ENCODE measurements at places on chromosomes 11 and 22.

DNA sequence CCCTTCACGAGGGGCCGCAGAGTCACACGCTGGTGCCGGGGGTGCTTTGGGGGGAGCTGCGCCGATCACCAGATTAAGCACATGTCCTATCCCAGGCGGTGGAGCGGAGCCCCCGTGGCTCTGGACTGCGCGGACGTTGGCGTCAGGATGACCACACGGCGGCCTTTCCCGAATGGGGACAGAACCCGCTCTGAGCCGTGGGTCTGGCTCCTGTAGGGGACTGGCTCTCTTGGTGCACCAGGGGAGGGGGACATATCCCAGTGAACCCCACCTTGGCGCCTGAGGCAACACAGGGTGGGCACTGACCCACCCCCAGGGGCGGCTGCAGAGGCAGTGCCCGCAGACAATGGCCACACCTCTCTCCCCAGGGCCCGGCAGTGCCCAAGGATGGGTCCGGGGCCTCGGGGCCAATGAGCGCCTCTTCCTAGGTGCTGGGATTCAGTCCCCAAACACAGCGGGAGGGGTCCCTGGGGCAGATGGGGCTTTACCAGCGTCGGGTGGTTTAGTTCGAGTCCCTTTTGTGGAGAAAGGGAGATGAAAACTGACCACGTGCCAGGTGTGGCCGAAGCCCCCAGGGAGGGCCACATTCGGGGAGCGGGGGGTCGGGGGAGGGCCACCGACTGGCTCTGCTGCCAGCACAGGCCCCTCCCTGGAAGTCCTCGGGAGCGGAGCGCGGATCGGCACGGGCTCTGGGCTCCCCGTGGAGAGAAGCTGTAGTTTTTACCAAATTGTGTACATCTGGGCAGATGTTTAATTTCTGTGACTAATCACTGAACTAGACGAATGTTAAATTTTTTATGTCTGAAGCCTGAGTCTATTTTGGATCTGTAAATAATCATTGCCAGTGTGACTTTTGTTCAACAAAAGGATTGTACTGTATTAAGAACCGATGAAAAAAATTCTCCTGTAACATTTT lies 58.9 kb downstream of the GRAMD4 start:
- DNase-seq = no peak

GRCh38 chr11:4480577-4481239 lies 1.7 kb upstream of the OR52K1 start:
- DNase-seq = no peak

DNA sequence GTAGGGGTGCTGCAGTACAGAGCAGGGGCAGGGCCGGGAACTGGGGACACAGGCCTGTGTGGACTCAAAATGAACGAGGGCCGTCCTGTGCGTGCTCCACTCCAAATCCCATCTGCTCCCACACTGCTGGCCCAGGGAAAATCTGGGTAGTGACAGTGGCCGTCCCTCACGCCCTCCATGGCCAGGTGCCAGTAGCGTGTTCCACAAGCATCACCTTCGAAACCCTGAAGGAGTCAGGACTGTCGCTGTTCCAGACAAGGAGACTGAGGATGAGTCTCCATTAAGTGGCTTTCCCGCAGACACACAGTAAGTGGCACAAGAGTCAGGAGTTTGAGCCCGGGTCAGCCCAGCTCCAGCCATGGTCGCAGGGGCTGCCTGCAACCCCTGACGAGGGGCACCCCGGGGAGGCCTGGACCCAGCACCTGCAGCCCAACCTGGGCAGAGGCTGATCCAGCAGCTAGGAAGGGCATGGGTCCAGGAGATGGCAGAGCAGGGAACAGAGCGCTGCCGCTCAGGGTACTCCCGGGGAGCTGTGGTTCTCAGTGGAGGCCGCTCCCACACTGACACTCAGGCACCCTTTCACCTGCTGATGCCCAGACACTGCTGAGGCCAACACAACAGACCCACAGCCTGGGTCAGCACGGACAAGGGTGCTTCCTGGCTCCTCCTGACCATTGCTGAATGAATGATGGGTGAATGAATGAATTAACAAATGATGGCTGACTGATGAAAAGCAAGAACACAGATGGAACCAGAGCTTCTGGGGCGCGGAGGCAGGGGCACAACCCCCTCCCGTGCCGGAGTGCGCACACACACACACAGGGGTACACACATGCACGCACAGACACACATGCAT lies 35.3 kb downstream of the IGF2 start:
- no peak for DNase-seq

GRCh38 chr22:38417252-38418060 lies 37.5 kb downstream of the KCNJ4 start:
- DNase-seq = no peak

GRCh38 chr22:37611207-37611606 lies 2.6 kb downstream of the GGA1 start:
- DNase-seq = no peak

DNA sequence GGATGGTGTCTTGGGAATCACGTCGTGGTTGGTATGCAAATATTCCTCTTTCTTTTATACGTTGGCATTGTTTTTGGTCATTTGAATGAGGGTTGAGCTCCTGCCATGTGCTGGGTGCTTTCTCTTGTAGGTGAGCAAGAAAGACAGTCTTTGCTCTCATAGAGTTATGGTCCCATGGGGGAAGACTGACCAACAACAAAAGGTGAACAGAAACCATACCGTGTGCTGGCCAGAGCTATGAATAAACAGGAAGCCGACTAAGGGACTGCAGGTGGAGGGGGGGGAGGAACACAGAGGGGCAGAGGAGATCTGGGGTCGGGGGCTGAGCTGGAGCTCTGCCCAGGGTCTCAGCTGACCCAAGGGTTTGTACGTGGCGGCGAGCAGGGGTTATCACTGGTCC lies 245.3 kb downstream of the CTTN start:
- no peak for DNase-seq

- no peak for DNase-seq
These were observed 13.3 kb downstream of the ZW10 start for GRCh38 chr11:113760241-113760640.

DNA sequence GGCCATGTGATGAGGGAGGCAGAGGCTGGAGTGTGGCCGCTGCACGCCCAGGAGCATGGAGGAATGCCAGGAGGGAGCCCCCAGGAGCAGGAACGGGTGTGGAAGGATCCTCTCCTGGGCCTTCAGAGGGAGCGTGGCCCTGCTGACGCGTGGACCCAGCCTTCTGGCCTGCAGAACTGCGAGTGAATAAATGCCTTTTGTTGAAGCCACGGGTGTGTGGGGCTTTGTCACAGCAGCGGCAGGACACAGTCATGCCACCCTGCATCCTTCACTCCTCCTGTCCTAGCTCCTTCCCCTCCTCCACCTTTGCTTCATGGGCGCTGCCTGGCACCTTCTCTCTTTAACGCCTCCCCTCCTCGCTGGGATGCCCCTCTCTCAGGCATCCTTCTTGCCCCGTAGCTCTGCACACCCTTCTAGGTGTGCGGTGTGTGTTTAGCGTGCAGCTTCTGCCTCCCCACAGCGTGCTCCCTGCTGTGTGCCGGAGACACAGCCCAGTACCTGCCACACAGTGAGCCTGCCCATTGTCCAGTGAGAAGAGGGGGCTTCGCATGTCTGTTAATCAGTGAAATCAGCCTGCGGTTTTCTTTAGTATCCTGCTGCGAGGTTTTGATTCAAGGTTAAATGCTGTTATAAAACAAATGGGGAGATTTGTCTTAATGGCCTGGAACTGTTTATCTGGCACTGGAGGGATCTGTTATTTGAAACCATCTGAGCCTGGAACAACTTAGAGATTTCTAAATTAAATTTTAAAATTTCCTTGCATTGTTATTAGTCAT lies 459.6 kb downstream of the TBC1D22A start:
- no peak for DNase-seq

DNA sequence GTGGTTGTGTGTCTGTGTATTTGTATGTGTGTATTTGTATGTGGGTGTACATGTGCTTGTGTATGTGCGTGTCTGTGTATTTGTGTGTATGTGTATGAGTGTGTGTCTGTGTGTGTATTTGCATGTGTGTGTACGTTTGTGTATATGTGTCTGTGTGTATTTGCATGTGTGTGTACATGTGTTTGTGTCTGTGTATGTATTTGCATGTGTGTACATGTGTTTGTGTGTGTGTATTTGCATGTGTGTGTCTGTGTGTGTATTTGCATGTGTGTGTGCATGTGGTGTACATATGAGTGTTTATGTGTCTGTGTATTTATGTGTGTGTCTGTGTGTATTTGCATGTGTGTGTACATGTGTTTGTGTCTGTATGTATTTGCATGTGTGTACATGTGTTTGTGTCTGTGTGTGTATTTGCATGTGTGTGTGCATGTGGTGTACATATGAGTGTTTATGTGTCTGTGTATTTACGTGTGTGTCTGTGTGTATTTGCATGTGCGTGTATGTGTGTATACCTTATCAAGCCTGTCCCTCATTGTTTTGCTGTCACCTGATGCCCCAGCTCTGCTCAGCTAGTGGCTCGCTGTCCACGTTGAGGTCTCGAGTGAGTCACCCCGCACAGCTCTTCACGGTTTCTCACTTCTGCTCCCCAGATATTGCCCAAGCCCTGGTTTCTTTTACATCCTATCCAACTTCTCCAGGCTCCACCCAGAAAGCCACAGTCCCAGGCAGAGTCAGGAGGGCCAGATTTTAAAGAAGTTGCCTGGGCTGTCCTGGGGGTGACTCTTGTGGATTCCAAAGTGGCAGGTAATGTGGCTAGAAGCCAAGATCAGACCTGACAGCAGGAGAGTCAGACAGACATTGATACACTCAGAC lies 15.2 kb downstream of the MB start:
- peak; percentile 81 for DNase-seq

DNA sequence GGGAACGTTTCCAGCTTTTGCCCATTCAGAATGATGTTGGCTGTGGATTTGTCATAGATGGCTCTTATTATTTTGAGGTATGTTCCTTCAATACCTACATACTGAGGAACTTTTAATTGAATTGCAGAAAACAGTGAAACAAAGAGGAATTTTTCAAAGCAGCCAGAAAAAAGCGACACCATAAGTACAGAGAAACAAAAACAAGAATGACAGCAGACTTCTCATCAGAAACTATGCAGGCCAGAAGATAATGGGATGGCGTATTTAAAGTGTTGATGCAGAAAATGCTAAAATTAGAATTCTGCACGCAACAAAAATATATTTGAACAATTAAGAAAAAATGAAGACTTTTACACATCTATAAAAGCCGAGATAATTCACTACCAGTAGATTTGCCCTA lies 95.4 kb upstream of the TIMP3 start:
- DNase-seq = no peak

DNA sequence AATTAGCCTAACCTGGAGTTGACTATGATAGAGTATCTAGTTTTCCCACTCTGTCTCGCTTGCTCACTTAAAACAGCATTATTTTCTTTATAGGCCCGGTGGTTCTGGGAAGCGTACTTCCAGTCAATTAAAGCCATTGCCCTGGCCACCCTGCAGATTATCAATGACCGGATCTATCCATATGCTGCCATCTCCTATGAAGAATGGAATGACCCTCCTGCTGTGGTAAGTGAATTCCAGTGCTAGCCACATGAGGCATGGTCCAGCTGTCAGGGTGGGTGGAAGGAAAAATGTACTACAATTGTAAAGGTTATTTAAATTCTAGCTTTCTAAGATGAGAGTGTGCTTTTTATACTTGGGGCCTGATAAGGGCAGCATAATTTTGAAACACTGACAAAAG lies 76.0 kb downstream of the EXT2 start:
- DNase-seq = no peak

All from Calu3 (cell line).